ENCODE measurements at places on chromosomes 4 and X. TPM values are rescaled to one million over a fixed set of nuclear protein-coding genes. Genes with fewer than 3 reads are reported as not detected.

- DNase-seq, result no peak
Measured at GRCh38 chr4:84948056-84948455, 18.4 kb downstream of the WDFY3 start.

GRCh38 chr4:63589796-63590195 lies 819.5 kb downstream of the TECRL start:
- no peak for DNase-seq

GRCh38 chr4:62199291-62199810 lies 999.2 kb downstream of the ADGRL3 start:
- DNase-seq, result no peak

DNA sequence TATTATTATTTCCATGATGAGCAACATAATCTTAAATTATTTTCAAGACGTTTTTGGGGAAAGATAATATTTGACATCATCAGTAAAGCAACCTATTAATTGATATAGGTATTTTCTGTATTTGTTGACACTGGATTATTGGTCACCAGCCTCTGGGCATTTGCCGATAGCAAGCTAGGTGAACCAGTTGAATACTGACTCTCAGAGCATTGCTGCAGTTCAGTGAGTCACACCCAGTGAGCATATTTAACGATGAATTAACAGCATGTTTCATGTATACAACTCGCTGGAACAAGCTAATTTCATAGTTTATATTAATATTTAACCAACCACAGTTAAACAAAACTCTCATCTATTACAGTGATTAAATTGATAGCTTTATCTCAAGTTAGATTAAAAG lies 1006.0 kb upstream of the DIAPH2 start:
- DNase-seq, result no peak

- DNase-seq, result no peak
Measured at GRCh38 chr4:16466581-16466980, 240.3 kb upstream of the TAPT1 start.

GRCh38 chr4:107069049-107069448 lies 32.9 kb upstream of the DKK2 start:
- DNase-seq, result no peak

DNA sequence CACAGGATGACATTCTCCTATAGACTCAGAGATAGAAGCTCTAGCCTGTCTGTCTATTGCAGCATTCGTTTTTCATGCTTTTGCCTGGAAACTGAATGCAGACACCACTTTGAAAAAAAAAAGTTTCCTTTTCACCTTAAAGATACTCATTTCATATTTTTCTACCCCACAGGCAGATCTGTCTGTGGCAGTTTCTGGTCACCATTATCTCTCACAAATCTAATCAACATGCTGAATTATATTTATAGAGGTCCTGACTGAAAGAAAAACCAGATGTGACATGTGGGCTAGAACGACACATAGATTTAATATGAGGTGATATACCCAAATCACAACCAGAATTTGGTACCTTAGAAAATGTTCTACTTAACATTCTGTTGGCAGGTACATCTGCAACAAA lies 28.2 kb downstream of the ADGRG4 start:
- no peak for DNase-seq

GRCh38 chr4:87088186-87088585 lies 132.2 kb downstream of the KLHL8 start:
- no peak for DNase-seq

- no peak for DNase-seq
Measured at GRCh38 chrX:107711521-107712181, 63.9 kb downstream of the TSC22D3 start.

DNA sequence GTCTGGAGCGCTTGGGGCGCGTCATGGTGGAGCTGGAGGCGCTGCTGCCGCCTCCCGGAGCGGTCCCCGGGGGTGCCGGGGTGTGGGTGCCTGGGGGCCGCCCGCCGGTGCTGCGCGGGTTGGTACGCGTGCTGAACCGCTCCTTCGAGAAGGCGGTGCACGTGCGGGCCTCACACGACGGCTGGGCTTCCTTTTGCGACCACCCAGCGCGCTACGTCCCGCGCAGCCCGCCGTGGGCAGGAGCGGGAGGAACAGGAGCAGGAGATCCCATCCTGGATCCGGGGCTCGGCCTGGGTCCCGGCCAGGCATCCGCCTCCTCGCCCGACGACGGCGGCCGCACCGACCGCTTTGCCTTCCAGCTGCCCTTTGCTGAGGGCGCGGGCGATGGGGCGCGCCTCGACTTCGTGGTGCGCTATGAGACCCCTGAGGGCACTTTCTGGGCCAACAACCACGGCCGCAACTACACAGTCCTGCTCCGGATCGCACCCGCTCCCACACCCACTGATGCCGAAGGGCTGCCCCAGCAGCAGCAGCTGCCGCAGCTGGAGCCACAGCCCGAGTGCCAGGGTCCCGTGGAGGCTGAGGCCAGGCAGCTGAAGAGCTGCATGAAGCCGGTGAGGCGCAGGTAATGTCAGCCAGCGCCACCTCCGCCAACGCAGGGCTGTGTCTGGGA lies 792 bp downstream of the PPP1R3F start:
- no peak for DNase-seq

DNA sequence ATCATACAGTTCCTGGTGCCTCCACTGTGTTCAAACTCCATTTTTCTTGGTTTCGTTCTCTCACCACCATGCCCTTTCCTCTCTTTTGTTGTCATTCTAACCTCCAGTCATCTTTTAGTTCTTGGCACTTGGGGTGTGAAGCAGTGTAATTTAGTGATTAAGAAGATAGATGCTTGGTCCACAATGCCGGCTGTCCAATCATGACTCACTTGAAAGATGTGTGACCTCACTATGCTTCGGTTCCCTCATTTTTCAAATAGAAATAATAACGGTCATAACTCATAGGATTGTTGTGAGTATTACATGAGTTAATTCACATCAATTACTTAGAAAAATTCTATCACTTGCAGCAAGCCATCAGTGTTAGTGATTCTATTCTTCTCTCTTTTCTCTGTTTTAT lies 327.8 kb downstream of the ADGRL3 start:
- no peak for DNase-seq

- no peak for DNase-seq
Measured at GRCh38 chrX:29617276-29617675, 598.1 kb upstream of the MAGEB2 start.

GRCh38 chr4:128305942-128306341 lies 18.3 kb upstream of the PGRMC2 start:
- DNase-seq, result no peak

- no peak for DNase-seq
Measured at GRCh38 chrX:109952985-109953905, 49.7 kb upstream of the TMEM164 start.

DNA sequence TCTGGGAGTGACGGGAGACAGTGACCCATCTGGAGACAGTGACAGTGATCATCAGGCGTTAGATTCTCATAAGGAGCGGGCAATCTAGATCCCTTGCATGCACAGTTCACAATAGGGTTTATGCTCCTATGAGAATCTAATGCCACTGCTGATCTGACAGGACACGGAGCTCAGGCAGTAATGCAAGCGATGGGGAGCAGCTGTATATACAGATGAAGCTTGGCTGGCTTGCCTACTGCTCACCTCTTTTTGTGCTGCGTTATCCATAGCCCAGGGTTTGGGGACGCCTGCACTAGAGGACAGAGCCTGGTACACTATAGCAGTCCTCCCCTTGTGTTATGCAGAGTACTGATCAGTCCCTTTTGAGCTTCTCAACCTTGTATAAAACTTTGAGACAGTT lies 23.5 kb downstream of the NFKB1 start:
- DNase-seq, result no peak

DNA sequence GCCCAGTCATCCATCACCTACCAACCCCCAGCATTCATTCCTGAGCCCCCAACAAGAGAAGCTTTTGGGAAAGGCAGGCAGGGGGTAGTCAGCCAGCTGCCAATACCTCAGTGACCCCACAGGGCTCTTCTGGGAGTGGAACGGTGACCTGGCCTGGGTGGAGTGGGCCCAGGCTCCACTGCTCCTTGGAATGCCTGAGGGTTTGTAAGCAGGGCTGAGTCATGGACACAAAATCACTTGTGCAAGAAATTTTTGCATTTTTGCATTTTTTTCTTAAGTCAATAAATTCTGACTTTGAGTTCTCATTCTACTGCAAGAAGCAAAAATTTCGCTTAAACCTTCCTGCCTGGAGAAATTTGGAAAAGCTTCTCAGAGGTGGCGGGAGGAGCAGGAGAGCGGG lies 18.5 kb downstream of the SORCS2 start:
- no peak for DNase-seq

DNA sequence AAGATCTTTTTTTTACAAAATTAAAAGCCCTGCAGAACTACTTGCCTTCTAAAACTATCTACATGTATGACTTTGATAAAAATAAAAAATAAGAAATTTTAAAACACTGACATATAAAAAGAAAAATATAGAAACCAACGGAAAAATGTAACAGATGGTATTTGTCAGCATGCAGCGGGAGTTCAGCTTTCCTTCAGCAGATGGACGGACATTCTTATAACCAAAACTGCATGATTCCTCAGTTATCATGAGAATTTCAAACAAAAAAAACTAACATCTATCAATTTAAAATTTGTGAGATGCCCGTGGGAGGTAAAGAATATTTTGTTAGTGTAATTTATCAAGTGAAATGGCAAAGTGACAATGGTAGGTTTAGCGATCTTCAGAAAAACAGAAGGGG lies 23.2 kb downstream of the RWDD4 start:
- DNase-seq, result no peak

- DNase-seq, result no peak
Measured at GRCh38 chrX:20668550-20668949, 401.8 kb upstream of the RPS6KA3 start.

DNA sequence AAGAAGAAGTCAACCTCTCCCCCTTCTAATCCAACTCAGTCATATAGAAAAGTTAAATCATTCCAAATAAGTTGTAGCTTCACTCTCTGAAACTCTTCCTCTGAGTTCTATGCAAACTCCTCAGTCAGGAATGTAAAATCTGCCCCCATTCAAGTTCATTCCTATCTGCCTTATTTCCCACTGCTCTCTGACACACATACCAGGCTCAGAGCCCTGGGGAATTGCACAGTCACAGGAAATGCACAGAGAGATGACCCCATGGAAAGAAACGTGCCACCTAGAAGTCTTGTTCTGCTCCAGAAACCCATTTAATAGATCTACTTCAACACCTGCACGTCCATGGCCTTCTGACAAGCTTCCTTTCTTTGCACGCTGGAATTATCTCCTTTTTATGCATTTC lies 236.0 kb upstream of the VCX3A start:
- DNase-seq, result no peak

GRCh38 chrX:49878128-49878833 lies 1.0 kb upstream of the USP27X start:
- no peak for DNase-seq

- DNase-seq, result peak; percentile 64
Measured at GRCh38 chrX:24395775-24396174, 35.3 kb downstream of the SUPT20HL1 start.

DNA sequence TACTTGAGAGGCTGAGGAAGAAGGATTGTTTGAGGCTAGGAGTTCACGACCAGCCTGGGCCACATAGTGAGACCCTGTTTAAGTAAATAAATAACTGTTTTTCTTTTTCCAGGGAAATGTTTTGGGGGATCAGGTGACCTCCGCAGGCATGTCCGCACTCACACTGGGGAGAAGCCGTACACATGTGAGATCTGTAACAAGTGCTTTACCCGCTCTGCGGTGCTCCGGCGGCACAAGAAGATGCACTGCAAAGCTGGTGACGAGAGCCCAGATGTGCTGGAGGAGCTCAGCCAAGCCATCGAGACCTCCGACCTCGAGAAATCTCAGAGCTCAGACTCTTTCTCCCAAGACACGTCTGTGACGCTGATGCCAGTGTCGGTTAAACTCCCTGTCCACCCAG lies 30.5 kb downstream of the ZBTB49 start:
- no peak for DNase-seq

- no peak for DNase-seq
Measured at GRCh38 chrX:16659321-16659720, 9.4 kb downstream of the S100G start.

- no peak for DNase-seq
Measured at GRCh38 chrX:68503836-68504636, 5.2 kb downstream of the YIPF6 start.

DNA sequence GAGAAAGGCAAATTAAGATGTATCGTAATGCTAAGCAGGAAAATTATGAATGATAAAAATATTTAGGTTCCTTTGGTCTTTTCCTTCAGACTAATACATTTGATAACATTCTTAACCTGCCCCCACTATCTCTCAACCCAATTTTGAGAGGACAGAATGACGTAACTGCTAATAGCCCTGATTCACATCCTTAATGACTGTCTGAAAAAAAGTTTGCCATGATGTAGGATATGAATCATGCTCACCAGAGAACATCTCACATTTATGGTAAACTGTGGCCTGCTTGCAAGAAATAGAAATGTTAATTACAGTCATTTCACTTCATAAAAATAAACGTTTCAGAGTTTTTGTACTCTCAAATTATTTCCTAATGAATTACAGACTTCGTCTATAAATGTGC lies 128.0 kb upstream of the VEGFC start:
- no peak for DNase-seq

DNA sequence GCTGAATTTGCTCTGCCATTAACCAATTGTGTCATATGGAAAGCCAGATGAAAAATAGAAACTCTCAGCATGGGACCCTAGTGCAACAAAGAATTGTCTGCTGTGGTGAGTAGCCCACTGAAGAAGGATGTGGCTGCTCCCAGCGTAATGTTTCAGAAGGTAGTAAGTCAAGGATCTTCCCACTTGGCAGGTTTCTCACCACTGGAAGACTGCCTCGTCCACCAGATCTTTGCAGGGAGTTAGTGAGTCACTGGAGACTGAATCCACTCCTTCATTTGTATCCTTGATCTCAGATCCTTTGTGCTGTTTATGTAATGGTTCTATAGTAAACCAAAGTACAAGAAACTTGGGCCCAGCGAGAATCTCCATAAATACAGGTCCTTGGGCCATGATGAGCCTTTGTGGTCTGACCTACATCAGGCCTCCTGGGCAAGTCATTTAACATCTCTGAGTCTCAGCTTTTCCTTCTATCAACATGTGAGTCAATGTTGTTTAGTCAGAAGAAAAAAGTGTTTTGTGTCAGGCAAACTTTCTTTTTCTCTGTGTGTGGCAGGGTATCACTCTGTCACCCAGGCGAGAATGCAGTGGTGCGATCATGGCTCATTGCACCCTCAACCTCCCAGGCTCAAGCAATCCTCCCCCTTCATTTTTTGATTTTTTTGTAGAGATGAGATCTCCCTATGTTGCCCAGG lies 78.0 kb upstream of the CCDC160 start:
- no peak for DNase-seq

Gene DGKK
- not detected for total RNA-seq

Gene ATP6AP1
- 60.4 TPM for total RNA-seq

Gene KDR
- not detected for total RNA-seq

Gene MAGEA1
- not detected for total RNA-seq

Gene ADGRL3
- total RNA-seq, result not detected

Gene PAGE1
- total RNA-seq, result not detected

Gene MFAP3L
- 2.4 TPM for total RNA-seq

Gene RAB33A
- total RNA-seq, result 10.1 TPM

Gene GASK1B
- total RNA-seq, result 0.58 TPM

Gene TMEM150C
- total RNA-seq, result not detected

Gene NUP62CL
- total RNA-seq, result 2.3 TPM
